ENCODE measurements at places on chromosomes 3 and 15.

- DNase-seq: no peak
These were observed 75.9 kb upstream of the ALDH1L1 start for GRCh38 chr3:126256251-126256650.

- no peak for DNase-seq
These were observed 50.7 kb downstream of the FOXP1 start for GRCh38 chr3:71532639-71533395.

DNA sequence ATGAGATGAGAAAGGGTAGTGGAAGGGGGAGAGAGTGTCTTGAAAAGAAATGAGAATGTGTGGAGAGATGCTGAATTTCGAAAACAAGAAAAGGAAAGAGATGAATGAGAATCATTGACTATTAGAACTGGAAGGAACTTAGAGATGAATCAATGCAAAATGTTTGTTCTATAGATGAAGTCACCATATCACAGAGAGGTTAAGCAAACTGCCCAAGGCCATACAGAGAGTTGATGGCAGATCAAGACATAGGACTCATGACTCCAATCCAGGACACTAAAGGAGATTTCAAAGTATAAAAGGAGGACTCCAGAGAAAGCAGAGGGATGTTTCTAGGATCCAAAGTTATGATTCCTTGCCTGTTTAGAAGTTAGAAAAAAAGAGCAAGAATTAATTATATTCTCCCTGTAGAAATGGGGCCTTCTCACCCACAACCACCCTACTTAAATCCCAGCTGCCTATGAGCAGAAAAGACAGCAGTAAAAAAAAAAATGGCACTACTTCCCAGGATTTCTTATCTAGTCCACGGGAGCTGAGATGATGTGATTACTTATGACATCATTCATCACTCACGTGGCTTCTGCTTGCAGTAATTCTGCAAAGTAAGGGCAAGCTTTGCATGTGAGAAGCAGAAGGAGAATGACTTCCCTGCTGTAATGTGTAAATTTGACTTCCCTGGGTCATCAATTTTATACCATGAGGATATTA lies 210.8 kb upstream of the MRPL3 start:
- DNase-seq: no peak

- no peak for DNase-seq
These were observed 862.5 kb downstream of the FHIT start for GRCh38 chr3:60388731-60389130.

- DNase-seq: no peak
These were observed 94.1 kb downstream of the PLSCR2 start for GRCh38 chr3:146375219-146375618.

DNA sequence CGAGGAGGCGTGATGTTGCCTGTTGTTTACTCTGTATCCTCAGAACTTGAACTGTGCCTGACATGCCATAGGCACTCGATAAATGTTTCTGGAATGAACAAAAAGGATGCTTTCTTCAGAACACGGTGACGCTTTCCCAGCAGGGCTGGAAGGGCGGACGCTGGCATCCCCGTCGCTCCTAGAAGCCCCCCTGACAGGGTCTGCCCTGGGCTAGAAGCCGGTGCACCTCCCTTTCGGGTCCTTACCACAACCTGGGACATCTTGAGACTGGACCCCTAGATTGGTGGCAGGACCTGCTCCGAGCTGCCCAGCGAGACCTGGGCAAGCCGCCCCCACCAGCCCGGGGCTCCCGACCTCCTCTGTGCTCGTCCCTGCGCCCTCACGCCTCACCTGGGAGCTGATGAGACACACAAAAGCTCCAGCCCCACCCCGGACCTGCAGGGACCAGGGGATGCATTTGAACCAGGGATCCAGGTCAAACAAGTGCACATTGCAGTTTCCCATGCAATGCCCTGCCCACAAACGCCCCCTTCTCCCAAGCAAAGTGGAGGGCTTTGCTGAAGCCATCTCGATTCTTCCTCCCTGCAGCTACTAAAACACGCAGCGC lies 131.2 kb upstream of the MEF2A start:
- DNase-seq: no peak

- no peak for DNase-seq
These were observed 190.3 kb downstream of the WNT5A start for GRCh38 chr3:55296791-55297190.

GRCh38 chr3:30770387-30770786 lies 124.1 kb downstream of the GADL1 start:
- DNase-seq: no peak

GRCh38 chr3:128203169-128203568 lies 49.9 kb downstream of the EEFSEC start:
- no peak for DNase-seq

- no peak for DNase-seq
These were observed 3.3 kb upstream of the STT3B start for GRCh38 chr3:31529421-31529820.

GRCh38 chr15:81314378-81314777 lies 9.6 kb downstream of the STARD5 start:
- DNase-seq: no peak

DNA sequence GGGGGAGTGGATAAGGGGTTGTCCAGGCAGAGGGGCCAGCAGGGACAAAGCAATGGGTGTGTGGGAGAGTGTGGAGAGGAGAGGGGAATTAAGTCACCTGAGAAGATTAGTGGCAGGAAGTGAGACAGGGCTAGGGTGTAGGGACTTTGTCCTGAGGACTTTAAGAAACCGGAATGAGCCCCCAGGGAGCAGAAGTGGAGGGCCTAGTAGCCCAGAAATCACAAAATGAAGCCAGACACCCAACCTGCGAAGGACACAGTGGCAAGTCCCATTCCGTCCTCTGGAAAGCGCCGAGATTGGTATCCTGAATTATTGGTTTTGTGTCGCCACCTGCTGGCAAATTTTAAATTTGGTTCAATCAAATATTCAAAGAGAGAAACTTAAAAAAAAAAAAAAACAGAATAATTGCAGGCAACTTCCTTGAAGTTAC lies 78.0 kb upstream of the SLC25A36 start:
- DNase-seq: peak; percentile 21

DNA sequence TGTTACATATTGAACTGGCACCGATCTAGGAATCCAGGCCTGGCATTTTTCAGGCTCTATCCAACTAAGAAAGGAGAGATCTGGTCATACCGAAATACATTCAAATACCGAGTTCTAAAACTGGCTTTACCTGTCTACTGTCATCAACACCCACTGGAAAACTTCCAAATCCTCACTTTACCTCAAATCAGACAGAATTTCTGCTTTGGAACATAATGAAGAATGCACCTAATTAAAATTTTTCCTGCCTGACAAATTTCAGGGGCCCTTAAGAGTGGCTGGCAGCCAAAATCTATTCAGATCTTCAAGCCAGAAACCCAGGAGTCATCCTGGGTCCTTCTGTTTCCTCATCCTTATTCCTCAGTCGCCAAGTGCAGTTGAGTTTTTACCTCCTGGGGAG lies 198.6 kb upstream of the FEZF2 start:
- DNase-seq: no peak
